Fibroblast of the aortic adventitia (primary cell): ENCODE measurements at places on chromosomes 2 and 18. TPM values are rescaled to one million over a fixed set of nuclear protein-coding genes. Genes with fewer than 3 reads are reported as not detected.

NEU2 gene
- total RNA-seq = not detected in 2 replicates

TCF7L1 gene
- 3.5 and 3.7 TPM in 2 replicates for total RNA-seq

SFXN5 gene
- total RNA-seq = 18.0 and 19.0 TPM in 2 replicates

SERPINB2 gene
- 13.9 and 67.6 TPM in 2 replicates for total RNA-seq

SPATA3 gene
- not detected in 2 replicates for total RNA-seq

C1D gene
- 43.0 and 105 TPM in 2 replicates for total RNA-seq
